Activated CD4-positive, alpha-beta T cell treated with anti-CD3 and anti-CD28 coated beads, Interleukin-2, amount 50 U/mL, for 1 hour (primary cell): ENCODE measurements at places on chromosomes 6 and 20.

DNA sequence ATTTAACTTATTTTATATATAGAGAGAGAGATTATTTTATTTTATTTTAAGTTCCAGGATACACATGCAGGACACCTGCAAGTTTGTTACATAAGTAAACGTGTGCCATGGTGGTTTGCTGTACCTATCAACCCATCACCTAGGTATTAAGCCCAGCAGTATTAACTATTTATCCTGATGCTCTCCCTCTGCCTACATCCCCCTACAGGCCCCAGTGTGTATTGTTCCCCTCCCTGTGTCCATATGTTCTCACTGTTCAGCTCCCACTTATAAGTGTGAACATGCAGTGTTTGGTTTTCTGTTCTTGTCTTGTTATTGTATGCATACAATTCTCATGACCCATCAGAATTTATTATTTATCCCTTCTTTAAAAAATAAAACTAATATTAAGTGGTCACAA lies 34.6 kb downstream of the FKBP1C start:
- no peak for DNase-seq

GRCh38 chr6:6741264-6741663 lies 152.7 kb downstream of the LY86 start:
- no peak for DNase-seq

GRCh38 chr6:51846531-51846930 lies 240.9 kb downstream of the PKHD1 start:
- no peak for DNase-seq

DNA sequence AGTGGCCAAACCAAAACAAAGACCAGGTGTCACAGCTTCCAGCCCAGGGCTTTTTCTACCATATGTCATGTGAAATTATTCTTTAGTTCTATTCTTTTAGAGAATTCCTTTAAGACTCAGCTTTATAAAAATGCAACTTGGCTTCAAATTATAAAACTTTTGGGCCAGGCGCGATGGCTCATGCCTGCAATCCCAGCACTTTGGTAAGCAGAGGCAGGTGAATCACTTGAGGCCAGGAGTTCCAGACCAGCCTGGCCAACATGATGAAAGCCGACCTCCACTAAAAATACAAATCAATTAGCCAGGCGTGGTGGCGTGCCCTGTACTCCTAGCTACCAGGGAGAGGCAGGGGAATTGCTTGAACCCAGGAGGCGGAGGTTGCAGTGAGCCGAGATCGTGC lies 210.3 kb upstream of the ARG1 start:
- no peak for DNase-seq

DNA sequence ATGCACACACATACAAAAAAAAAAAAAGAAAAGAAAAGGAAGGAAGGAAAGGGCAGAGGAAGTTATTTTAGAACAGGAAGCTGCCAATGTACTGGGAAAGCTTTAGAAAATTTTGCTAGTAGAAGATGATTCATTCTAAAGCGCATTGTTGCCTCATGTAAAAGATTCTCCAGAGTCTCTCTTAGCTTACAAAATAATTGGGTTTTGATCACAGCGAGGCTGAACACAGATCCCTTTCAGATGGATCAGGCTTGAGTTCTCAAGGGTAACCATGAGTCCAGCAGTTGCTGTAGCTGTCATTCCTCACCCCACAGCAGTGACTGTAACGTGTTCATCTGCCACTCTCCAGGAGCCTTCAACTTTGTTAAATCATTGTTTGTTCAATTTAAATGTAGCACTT lies 81.9 kb downstream of the PHACTR2 start:
- DNase-seq = no peak

GRCh38 chr20:35571555-35571954 lies 29.7 kb downstream of the ERGIC3 start:
- DNase-seq = no peak

GRCh38 chr6:170371588-170371987 lies 65.0 kb downstream of the FAM120B start:
- DNase-seq = no peak

- DNase-seq = no peak
These were observed 230.9 kb downstream of the FOXC1 start for GRCh38 chr6:1840491-1841121.

GRCh38 chr20:21707999-21708737 lies 2.7 kb downstream of the PAX1 start:
- no peak for DNase-seq

DNA sequence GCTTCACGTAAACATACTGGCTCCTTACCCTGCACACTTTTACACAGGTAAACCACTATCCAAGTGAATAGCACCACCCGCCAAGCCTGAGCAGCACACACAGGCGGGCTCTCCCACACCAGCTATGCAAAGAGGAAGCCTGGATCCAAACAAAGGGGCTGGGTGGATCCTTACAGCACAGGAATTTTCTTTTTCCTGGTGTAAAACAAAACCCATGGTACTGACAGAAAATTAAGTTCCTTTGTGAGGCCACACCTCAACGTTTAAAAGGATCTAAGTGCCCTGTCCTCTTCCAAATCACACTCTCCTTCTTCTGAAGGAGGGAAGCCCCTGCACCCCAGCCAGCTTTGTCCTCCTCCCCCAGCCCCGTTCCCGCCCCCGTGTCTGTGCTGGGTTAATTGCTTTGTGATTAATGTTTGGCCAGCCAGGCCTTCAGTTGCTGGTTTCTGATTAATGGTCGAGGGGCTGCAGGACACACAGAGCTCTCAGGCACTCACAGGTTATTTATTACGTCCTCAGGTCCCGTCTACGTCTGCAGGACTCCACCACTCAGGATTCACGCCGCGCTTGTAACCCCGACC lies 6.1 kb downstream of the DACT2 start:
- DNase-seq = no peak

DNA sequence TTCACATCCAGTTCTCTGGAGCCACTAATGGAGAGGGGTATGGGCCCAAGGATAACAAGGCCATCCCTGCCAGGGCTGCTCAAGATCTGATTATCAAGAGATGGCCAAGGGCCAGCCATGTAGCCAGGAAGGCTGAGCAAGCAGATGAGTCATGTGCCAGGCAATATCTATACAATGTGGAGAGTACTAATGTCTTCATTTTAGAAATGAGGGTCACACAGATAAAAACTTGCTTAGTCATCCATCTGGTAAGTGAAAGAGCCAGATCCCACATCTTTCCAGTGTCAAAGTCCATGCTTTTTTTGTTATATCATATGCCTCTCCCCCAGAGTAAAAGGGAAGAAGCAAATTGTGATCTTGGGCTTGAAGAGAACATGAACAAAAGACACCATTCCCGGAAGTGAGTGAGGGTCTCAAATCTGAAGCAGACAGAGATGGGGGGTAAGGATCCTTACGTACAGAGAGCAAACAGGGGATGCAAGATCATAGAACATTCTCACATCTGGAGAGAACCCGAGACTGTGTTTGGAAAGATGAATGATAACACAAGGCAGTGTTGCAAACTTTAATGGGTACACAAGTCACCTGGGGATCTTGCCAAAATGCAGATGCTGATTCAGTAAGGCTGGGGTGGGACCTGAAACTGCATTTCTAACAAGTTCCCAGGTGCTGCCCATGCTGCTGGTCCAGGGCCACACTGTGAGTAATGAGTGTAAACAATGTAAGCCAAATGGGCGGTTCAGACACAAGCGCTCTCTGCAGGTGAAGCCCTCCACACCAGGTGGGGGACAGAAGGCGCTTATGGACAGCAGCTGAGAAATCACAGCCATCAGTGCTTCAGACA lies 20.0 kb upstream of the GSTA3 start:
- no peak for DNase-seq

DNA sequence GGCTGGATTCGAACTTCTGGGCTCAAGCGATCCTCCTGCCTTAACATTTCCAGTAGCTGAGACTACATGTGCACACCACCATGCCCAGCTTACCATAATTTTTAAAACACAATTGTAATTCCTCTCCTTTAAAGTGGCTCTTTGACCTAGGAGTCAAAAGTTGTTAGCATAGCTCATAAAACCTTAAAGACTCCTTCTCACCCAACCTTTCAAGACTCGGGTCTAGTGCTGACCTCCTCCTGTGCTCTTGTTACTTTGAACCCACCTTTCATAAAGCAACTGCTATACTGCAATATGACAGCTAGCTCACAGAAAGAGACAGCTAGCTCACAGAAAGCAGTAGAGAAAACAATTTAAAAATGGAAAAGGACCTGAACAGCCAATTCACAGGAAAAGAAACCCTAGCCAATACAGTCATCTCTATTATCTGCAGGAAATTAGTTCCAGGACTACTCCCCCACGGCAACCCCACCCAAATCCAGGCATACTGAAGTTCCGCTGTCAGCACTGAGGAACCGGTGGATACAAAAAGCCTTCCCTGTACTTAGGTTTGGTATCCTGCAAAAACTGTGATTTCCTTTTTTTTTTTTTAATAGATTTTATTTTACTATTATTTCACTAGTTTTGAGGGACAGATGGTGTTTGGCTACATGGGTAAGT lies 20.3 kb downstream of the SSR1 start:
- no peak for DNase-seq

DNA sequence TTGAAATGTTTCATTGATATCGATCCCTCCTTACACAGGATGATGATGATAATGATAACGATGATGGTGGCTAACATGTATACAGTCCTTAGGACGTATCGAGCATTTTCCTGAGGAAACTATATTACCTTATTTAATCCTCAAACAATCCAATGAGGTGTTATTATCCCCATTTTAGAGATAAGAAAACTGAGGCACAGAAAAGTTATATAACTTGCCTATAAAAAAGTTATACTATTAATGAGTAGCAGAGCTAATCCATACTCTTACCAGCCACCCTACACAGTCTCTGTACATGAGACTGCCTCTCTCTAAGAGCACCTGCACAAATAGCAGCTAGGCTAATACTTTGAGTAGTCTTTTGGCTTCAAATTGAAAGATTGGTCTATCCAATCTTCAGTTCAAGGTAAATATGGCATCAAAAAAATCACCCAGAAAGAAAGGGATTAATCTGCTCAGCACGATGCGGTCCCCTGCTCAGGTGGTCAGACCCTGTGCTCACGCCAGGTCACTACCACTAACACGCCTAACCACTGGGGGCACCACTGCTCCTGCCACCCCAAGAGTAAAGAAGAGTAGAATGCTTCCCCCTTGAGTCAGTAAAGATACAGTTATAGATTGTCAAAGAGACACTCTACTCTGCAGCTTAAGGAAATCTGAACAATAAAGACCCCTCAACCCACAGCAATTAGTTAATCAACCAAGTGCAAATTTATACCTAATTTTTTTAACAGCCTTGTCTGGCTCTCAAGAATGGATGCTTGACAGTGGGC lies 15.0 kb downstream of the GABBR1 start:
- no peak for DNase-seq

DNA sequence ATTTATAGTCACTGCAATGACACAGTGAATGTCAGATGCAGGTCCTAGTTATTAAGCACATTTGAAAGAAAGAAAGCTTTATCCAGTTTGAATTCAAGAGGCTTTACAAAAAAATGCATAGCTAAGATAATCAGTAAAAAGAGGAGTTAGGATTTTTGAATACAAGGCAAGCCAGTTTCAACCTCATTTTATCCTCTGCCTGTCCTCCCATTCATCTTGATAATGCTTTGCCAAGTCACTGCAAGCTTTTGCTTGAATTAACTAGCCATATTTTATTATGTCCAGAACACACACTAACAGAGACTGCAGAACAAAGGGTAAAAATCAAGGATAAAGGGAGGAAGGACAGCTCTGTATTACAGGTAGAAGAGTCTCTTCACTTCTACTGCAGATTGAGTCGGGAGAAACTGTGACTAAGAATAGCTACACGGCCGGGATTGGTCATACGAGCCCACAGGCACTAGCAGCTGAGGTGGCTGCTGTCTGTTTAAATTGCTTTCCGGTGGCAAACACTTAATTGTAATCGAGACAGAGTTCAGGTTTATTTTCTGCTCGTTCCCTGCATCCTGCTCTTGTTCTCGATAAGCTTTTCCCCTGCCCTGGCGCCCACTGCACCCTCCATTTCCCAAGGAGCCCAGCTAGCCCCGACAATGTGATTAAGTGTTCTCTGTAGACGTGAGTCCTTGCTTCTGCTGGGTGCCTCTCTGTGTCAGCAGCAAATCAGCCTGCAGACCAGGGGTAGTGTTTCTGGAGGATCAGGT lies 30.5 kb upstream of the AKAP12 start:
- no peak for DNase-seq

GRCh38 chr6:127178746-127179145 lies 60.3 kb downstream of the RSPO3 start:
- no peak for DNase-seq

- no peak for DNase-seq
These were observed 797.0 kb upstream of the GJE1 start for GRCh38 chr6:141335477-141336273.

- no peak for DNase-seq
These were observed 103.8 kb upstream of the ARMC2 start for GRCh38 chr6:108744244-108744972.

DNA sequence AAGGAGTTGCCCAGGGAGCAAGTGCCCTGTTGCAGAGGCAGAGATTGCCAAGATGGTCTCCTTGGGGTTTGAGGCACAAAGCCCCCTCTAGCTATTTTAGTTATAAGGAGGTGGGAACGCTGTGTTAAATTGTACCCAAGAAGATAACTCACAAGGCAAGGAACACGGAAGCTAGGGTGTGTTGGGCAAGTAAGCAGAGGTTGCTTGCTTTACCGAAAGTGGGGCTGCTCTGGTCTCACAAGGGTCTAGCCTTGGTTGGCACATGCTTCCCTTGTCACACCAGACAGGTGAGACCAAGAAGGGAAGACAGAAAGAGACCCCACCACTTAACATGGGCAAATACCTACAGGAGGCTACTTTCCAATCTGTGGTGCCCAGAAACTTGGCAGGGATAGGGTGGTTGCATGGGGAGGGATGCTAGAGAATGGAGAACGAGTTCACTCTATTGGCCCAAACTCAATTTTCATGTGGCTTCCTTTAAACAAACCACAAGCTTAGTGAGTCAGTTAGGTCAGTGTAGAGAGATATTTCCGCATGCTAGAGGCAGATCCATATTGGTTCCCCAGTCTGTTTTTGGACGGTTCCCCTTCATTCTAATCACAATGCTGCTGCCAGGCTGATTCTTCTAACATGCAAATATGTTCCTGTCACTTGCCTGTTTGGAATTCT lies 42.4 kb downstream of the PLAGL1 start:
- DNase-seq = no peak
